ENCODE measurements at places on chromosomes 11 and 22.
A peak's percentile ranks its signal among the peaks of the same experiment; 100 is the strongest.

- no peak for DNase-seq
Observed at GRCh38 chr11:105466582-105467228, 143.2 kb upstream of the GRIA4 start.

- DNase-seq = no peak
Observed at GRCh38 chr11:111444040-111444439, 65.0 kb upstream of the POU2AF1 start.

GRCh38 chr11:10588904-10589303 is 20.4 kb upstream of the LYVE1 start:
- no peak for DNase-seq

GRCh38 chr11:89347071-89347470 is 144.1 kb downstream of the NOX4 start:
- no peak for DNase-seq

DNA sequence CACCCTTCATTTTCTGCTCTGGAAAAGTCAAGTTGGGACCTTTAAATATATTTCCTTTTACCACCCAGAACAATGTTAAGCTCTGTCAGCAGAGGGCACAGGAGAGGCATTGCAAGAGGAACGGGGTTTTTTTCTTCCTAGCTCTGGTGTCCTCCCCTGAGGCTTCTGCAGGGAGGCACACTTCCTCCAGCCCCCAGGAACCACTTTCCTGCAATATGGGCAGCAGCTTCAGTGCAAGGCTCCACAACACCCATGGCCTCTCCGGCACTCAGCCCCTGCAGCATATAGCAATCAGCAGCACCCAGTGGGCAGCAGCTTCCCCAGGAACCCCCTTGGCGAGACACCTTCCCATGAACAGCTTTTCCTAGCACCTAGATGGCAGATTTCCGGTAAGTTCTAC is 101.4 kb downstream of the SYT9 start:
- no peak for DNase-seq

- DNase-seq = no peak
Observed at GRCh38 chr11:82823647-82824619, 76.3 kb downstream of the PRCP start.

GRCh38 chr11:57456960-57457642 is 3.2 kb upstream of the RTN4RL2 start:
- DNase-seq = peak; percentile 73

DNA sequence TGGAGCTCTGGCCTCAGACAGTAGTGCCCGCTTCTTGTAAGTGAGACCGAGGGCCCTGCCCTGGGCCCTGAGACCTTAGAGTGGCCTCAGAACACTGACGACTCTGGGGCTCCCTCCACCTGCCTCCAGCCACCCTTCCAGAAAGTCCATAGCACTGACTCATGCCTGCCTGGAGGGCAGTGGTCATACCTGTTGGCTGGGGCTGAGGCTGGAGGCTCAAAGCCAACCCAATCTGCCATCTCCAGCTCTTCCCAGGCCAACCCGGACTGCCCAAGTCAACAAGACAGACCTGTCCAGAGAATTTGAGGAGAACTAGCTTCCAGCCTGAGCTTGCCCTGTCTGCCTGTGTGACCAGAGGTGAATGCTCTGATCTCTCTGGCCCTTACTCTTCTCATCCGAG is 66.9 kb upstream of the TTLL12 start:
- DNase-seq = no peak

- no peak for DNase-seq
Observed at GRCh38 chr11:120089036-120090001, 48.6 kb downstream of the TRIM29 start.

DNA sequence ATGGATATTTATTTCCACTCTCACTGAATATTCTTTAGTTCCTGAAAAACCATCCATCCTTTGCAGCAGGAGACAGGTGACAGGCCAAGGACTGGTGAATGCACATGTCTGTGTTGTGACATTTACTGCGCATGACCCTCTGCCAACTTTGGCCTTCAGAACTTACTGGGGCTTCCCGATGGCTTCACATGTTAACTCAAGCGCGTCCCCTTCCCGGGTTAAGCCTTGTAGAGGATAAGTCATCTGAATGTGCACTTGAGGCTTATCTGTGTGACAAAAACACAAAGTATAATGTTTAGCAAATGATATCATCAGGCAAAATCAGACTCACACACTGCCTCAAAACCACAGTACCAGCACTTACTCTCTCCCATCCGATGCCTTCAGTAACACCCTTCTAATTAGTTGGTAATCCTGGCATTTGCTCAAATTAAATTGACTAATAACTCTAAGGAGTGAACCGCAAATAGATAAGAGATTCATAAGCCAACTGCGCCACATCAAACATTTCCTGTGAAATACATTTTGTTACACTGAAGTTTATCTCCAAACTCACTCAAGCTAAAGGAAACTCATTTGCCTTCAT is 286.4 kb downstream of the CADM1 start:
- no peak for DNase-seq

GRCh38 chr11:128582496-128583366 is 4.6 kb downstream of the ETS1 start:
- DNase-seq = no peak

DNA sequence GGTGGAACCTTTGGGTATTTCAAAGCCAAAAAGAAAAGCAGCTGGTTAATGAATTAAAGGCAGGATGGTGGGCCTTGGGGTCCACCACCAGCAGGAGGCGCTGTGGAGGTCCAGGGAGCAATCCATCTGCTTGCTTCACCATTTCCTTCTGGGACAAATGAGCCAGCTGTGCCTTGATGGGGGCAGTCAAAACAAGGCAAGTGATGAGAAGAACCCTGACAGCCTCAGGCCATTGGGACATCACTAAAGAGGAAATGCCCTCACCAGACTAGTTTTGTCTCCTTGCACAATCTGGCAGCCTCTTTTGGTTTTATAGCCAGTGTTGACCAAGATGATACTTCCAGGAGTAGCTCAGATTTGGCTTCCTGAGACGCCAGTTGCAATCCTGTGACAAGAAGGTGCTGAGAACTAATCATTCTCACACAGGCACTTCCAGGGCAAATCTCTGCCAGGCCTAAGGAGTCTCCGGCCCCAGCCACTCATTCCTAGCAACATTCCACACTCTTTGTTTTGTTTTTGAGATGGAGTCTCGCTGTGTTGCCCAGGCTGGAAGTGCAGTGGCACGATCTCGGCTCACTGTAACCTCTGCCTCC is 38.2 kb upstream of the WEE1 start:
- peak; percentile 73 for DNase-seq

GRCh38 chr11:104090767-104091166 is 54.3 kb downstream of the DDI1 start:
- no peak for DNase-seq

DNA sequence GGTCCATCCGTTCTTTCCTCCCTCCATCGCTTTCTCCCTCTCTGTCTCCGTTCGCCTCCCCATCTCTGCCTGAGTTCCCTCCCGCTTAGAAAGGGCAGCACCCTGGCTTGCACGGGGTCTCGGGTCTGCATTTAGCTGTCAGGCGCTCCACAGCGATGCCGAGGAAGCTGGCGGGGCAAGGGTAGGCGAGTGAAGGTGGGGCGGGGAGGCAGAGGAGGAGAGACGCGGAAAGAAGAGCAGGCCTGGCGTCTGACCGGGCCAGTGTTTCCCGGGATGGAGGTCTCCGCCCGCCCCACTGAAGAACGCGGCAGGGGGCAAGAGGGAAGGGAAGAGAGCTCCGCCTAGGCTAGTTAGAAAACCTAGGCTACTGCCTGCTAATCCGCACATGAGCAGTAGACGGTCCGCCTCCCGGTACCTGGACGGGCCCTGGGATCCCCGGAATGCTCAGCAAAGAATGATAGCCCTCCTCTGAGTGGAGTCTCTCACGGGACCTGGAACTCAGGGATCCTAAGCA is 3922.5 kb upstream of the OR11H1 start:
- no peak for DNase-seq

DNA sequence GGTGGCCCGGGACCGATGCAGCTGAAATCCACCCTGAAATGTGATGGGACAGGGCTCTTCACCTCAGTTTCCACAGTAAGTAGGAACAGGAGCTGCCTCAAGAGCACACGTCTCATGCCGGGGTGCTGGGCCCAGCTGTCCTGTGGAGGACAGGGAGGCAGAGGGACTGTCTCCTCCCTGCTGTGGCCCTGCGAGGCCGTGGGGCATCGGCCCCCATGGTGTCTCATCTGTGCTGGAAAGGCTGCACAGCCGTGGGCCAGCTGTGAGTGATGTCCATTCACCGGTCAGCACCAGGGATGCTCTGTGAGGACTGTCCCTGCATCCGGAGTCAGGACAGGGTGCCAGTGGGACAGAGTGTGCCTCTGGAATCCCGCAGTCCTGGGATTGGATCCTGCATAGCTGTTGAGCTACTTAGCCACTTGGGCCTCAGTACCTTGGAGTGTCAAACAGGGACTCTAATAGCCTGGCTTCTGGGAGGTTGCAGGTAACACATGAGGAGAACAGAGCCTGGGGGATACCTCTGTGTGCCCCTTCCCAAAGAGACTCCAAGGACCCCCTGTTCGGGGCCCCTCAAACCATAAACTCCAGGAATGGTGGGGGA is 16.5 kb downstream of the TRPM5 start:
- DNase-seq = no peak

DNA sequence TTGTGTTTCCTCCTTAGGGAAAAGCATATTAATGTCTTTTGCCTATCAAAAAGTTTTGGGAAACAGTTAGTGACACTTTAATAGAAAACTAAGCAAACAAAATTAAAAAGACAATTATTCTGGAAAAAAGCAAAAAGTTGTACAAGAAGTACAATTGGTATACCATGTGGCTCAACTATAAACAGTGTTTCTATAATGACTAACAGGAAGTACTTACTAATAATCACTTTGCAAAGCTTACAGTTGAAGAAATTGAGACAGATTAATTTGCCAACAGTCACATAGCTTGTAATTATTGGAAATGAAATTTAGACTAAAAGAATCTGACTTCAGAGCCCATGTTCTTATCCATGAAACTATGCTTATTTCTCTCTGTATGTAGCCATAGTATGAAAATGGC is 24.7 kb downstream of the PPME1 start:
- no peak for DNase-seq

DNA sequence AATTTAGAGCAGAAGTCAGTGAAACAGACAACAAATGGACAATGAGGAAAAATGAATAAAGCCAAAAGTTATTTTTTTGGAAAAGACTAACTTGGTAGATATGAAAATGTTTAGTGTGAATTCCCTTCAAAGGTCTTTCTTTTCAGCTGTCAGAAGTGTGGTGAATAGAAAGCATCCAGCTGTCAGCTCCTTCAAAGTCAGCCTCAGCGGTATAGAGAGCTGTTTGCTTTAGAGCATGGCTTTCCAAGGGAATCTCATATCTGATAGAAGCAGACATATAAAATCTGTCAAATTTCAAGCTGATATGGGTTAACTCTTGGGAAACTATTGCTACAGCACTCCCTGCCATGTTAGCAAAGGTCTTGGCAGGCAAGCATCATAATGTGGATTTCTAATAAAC is 309.3 kb downstream of the CASP12 start:
- no peak for DNase-seq

GRCh38 chr11:75334976-75335375 is 16.5 kb downstream of the ARRB1 start:
- no peak for DNase-seq

GRCh38 chr11:107017433-107018218 is 650 bp downstream of the GUCY1A2 start:
- DNase-seq = no peak

GRCh38 chr11:15038963-15039362 is 34.4 kb upstream of the CALCB start:
- no peak for DNase-seq

DNA sequence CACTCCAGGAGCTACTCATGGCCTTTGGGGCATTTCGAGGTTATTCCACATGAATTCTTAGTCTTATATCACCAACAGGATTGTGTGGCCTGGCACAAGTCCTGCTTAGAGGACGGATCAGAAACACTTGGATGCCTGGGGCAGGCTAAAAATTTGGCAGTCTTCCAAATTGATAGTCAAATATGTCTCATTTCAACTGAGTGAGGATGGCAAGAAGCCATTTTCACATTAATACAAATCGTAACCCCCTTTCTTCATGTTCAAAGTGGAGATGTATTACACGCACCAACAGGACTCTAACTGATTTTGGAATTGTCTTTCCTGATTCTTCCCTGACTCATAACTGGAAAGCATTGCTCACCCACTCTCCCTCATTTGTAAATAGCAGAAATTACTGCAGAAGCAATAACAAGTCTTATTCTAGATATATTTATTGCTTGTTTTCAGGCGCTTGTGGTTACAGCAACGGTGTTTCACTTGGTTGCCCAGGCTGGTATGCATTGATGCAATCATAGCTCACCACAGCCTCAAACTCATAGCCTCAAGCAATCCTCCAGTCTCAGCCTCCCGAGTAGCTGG is 10.3 kb upstream of the CCDC86 start:
- DNase-seq = no peak

- no peak for DNase-seq
Observed at GRCh38 chr11:86606836-86607481, 65.5 kb downstream of the ME3 start.

GRCh38 chr11:97079244-97079643 is 689.4 kb downstream of the JRKL start:
- DNase-seq = no peak

DNA sequence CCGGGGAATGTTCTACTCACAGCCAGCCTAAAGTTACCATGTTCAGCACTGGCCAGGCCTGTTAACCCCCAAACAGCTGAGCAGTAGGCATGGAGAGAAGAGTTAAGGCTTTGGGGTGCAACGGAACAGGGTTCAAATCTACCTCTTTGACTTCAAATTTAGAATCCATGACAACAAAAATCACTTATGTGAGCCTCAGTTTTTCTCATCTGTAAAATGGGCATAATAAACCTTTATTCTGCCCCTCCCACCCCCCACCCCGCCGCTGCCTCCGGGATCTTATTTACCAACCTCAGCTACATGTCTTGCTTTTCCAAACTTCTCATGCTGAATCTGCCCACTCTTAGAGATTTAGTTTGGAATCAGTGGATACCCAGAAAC is 112.8 kb upstream of the CRYBB3 start:
- DNase-seq = no peak

GRCh38 chr11:20775331-20775730 is 105.9 kb downstream of the NELL1 start:
- no peak for DNase-seq

Data from CD4-positive, alpha-beta T cell treated with Interleukin-15 for 1 hour (primary cell).